SHP77 treated with DMSO at 0.1 percent for 48 hours (cell line): ENCODE measurements at places on chromosomes 16 and 17.

DNA sequence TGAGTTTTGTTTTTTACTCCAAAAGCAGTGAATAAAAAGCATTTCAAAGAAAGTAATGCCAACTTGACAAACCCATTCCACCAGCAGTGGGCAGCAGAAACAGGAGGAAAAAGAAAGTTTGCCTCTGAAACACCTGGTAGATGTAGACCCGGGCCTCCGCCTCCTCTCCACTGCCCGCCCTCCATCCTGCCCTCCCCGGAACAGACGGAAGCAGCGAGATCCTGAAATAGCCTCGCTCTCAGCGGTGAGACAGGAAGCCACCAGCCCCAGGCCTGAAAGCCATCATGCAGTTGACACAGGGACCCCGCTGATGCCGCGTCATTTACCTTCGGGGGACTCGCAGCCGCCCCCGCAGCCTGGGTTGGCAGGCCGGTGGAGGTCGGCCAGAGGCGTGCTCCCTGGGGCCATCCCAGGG lies 67.8 kb downstream of the C16orf78 start:
- DNase-seq: no peak

DNA sequence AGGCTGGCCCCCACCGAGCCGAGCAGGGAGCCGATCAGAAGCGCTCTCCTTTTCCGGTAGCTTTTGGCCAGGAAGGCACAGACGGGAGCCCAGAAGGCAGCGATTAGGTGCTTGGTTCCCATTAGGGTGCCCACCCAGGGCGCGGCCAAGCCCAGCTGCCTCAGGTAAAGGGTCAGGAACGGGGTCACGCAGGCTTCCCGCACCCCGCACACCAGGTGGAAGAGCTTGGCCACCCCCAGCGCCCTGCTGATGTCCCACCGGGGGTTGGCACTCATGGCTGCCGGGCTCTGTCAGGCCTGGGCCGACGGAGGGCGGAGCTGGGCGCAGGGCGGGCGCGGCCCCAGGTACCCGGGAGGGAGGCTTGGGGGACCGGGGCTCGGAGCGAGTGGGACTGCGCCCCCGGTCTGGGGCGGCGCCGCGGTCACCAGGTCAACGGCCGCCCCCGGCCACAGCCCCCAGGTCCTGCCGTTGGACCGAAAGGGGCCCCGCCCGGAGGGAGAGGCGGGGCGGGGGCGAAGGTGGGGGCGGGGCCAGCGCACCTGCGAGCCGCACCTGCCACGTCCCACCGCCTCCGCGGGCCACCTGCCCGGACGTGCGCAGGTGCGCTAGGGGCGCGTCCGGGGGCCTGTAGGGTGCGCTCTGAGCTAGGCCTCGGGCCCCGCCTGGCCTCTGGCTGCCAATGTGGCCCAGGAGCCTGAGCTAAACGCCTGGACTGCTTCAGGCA lies at the start of gene MFSD6L:
Gene MFSD6L, minus strand, starts transcription at position 520 of the 724 bp plus-strand sequence. Its CDS starts 245 bp downstream, at position 275.
- no peak for DNase-seq

DNA sequence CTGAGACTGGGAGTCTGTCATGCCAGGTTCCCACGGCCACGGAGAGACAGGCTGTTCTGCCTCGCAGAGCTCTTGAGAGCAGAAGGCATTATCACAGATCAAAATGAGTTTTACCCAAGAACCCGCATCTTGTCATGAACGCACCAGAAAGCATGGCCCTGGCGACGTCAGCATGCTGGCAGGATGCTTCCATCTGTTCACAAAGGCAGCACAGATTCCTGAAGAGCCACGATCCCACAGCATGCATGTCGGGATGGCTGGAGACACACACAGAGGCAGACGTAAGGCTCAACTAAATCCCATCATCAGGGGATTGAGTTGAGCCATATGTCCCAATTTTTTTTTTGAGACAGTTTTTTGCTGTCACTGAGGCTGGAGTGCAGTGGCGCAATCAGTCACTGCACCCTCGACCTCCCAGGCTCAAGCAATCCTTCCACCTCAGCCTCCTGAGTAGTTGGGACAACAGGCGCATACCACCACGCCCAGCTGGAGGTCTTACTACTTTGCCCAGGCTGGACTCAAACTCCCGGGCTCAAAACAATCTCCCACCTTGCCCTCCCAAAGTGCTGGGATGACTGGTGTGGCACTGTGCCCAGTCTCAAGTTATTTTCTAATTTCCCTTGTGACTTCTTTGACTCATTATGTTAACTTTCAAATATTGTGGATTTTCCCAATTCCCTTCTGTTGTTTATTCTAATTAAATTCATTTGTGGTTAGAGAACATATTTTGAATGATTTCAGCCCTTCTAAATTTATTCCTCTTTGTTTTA lies 11.1 kb downstream of the FANCA start:
- no peak for DNase-seq

GRCh38 chr16:2782583-2783351 lies 4.6 kb downstream of the PRSS33 start:
- no peak for DNase-seq
